ENCODE measurements at places on chromosomes 12 and 14. TPM values are rescaled to one million over a fixed set of nuclear protein-coding genes. Genes with fewer than 3 reads are reported as not detected.

The SLC2A14 gene
- 0.23 TPM for total RNA-seq

The SERPINA5 gene
- 0.69 TPM for total RNA-seq

The DNAJC22 gene
- 0.92 TPM for total RNA-seq

The SLCO1A2 gene
- 11.3 TPM for total RNA-seq

The BMP4 gene
- total RNA-seq = 3.0 TPM

The EML1 gene
- 38.5 TPM for total RNA-seq

The SMOC1 gene
- 33.7 TPM for total RNA-seq

The OR6J1 gene
- not detected for total RNA-seq

The BICD1 gene
- total RNA-seq = 47.1 TPM

The TSPAN11 gene
- 13.8 TPM for total RNA-seq

The APOF gene
- total RNA-seq = not detected

The C12orf60 gene
- 3.7 TPM for total RNA-seq

The DHRS7 gene
- total RNA-seq = 63.9 TPM

The INHBC gene
- total RNA-seq = not detected

The ERBB3 gene
- total RNA-seq = 6.2 TPM

The ASCL4 gene
- not detected for total RNA-seq

The KCNA5 gene
- total RNA-seq = 12.9 TPM

The CLEC1B gene
- not detected for total RNA-seq

The KRT6B gene
- not detected for total RNA-seq

The AQP5 gene
- total RNA-seq = 0.92 TPM

The PPP4R4 gene
- 11.8 TPM for total RNA-seq

The CCDC92 gene
- total RNA-seq = 27.0 TPM

The RAB15 gene
- total RNA-seq = 44.1 TPM

The B4GALNT3 gene
- total RNA-seq = 3.0 TPM

The OSBPL8 gene
- total RNA-seq = 151 TPM

The MTERF2 gene
- total RNA-seq = 24.0 TPM

The SALL2 gene
- 30.4 TPM for total RNA-seq

The SLC22A17 gene
- 389 TPM for total RNA-seq
